Stimulated activated CD8-positive, alpha-beta memory T cell treated with anti-CD3 and anti-CD28 coated beads, Interleukin-4, amount 100 ng/mL, for 1 hour (primary cell): ENCODE measurements at places on chromosomes 13 and 19.

DNA sequence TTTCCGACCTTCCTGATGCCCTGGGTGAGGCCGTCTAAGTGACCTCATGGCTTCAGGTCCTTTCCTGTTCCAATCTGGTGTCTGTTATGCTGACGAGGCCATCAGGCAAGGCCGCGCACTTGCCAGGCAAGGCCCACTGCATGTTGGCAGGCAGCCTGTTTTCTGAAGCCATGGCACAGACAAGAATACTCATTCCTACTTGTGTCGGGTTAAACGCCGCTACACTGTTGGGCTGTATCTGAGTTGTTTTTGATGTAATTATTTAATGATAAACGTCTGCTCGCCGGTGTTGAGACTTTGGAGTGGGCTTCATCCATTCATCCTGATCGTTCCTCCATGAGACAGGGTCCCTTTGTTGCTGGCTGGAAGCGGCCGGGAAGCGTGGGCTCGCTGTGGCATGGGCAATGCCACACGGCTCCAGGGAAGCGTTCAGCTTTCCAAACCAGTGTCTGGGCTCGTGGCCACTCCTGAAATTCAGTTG is 92.1 kb downstream of the ATP11A start:
- no peak for DNase-seq

DNA sequence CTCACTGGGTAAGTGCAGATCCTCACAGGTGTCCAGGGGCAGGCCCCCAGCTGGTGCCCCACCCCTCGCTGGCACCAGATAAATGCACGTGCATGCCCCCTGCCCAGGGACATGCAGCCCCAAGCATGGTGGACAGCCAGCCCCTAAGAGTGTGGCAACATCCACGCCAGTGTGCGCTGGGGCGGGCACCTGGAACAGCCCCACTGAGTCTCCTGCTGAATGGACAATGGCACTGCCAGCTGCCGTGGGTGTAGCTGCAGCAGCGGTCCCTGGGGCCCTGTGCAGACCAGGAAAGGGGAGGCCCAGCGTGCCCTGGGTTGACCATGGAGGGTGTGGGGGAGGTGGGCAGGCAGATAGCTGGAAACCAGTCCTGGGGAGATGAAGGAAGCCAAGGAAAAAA is 538.7 kb upstream of the SGCG start:
- DNase-seq = no peak

DNA sequence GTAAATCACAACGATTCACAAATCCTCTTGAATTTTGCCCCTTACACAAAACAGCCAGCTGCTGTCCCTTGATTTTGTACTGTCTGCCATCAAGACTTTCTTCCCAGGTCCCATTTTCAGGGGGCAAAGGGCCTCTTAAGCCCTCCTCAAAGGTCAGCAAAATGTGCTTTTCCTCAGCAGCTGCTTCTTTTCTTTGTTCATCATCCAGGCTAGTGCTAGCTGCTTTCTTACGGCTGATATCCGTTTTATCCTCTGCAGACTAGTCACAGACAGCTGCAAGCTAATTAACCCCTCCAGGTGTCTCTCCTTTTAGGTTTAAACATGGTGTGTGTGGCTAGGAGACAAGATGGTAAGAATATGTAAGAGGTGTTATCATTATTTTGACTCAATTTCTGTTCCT is 90.9 kb downstream of the NALCN start:
- no peak for DNase-seq

DNA sequence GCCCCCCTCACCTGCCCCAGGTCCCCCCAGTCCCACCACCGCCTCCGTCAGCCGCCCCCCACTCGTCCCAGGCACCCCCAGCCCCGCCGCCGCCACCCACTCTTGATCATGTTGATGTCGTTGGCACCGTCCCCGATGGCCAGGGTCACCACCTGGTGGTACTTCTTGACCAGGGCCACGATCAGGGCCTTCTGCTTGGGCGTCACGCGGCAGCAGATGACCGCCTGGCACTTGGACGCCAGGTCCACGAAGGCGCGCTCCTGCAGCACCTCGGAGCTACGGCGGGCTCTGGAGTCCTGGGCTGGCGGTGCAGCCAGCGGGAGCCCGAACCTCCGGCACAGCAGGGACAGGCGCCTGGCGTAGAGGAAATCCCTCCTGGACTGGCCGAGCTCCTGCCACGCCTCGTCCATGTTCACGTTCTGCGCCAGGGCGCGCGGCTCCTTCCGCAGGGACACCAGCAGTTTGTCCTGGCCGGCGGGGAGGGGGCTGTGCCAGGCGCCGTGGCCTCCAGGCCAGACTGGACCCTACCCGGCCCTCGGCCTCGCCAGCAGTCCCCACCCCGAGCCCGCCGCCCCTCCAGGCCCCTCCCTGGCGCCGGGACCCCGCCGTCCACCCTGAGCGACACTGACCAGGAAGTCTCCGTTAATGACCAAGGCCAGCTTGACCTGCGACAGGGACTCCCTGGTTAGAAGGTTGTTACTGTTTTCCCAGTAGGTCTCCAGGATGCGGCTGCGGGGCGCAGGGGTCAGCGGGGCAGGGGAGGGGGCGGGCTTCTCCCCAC is 22.6 kb downstream of the ATP8B3 start:
- DNase-seq = no peak

- DNase-seq = no peak
Observed at GRCh38 chr13:38135592-38135991, 214.1 kb upstream of the UFM1 start.

GRCh38 chr19:19205416-19206410 is 2.5 kb upstream of the NR2C2AP start:
- no peak for DNase-seq

- DNase-seq = peak; percentile 41
Observed at GRCh38 chr19:9793071-9793591, 24.6 kb upstream of the ZNF846 start.

DNA sequence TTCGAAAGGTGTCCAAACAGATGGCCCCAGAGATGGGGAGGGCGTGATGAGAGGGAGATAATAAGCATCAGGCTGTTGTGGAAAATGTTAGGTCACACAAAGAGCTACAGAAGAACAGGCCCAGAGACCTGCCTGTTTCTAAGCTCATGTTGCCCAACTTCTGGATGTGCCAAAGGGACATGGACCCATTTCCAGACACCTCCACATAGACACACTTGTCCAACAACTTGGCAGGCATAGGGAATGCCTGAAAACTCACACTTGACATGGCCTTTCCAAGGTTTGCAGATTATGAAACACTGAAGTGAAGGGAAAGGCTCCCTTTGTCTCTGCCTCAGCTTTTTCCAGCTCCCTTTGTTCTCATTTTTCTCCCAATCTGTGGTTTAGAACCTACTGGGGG is 43.5 kb upstream of the CYP2B6 start:
- DNase-seq = no peak

GRCh38 chr13:46207828-46208227 is 3.9 kb upstream of the LRRC63 start:
- DNase-seq = no peak

- no peak for DNase-seq
Observed at GRCh38 chr19:31527443-31527842, 178.2 kb upstream of the TSHZ3 start.

DNA sequence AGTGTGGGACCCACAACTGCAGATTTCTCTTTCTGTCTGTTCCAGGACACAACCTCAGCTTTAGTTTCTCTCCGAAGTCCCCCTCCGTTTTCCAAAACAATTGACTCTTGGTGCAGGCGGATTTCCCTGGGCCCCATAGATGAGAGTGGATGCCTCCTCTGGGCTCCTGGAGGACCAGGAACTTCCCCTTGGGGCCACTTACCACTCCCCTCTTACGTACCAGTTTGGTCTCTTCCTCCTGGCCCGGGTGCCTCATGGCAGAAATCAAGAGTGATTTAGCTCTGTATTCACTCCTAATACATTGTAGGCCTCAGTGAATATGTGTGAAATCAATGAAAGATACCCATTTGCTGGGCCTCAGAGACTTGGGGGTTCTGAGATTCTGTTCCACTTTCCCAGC is 34.4 kb downstream of the PPP2R1A start:
- DNase-seq = no peak
